ENCODE measurements at places on chromosomes 6 and 20.

- DNase-seq: no peak
These were observed 66.1 kb downstream of the SMLR1 start for GRCh38 chr6:130893277-130893676.

DNA sequence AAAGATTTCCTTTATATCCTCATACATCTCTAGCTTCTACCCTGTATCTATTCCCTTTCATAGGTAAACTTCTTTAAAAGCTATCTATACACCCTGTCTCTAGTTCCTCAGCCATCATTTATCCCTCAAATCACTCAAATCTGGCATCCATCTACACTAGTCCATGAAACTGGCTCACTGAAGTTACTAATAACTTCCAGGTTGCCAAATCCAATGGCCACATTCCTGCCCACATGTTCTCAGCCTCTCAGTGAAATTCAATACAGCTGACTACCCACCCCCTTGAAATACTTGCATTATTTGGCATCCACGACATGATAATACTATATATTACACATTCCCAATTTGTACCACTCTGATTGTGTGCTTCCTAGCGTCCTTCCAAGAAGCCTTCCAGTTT, 8.7 kb downstream of the REPS1 start:
- no peak for DNase-seq

DNA sequence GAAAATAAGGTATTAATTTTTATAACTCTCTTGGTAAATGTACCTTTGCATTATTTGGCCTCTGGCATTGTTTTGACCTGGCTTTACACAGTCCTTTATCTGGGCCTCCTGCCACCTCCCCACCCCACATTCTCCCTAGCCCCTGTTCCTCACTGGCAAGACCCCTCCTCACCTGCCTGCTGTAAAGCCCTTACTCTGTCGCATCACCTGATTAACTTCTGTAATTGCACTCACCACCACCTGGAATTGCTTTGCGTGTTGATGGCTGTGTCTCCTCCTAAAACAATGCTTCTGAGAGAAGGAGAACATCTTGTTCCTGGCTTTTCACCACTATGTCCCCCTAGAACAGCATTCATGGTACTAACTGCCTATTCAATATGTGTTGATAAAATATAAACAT, 24.8 kb downstream of the SNX9 start:
- DNase-seq: no peak

- DNase-seq: no peak
These were observed 1.3 kb downstream of the NUP153 start for GRCh38 chr6:17705428-17705777.

DNA sequence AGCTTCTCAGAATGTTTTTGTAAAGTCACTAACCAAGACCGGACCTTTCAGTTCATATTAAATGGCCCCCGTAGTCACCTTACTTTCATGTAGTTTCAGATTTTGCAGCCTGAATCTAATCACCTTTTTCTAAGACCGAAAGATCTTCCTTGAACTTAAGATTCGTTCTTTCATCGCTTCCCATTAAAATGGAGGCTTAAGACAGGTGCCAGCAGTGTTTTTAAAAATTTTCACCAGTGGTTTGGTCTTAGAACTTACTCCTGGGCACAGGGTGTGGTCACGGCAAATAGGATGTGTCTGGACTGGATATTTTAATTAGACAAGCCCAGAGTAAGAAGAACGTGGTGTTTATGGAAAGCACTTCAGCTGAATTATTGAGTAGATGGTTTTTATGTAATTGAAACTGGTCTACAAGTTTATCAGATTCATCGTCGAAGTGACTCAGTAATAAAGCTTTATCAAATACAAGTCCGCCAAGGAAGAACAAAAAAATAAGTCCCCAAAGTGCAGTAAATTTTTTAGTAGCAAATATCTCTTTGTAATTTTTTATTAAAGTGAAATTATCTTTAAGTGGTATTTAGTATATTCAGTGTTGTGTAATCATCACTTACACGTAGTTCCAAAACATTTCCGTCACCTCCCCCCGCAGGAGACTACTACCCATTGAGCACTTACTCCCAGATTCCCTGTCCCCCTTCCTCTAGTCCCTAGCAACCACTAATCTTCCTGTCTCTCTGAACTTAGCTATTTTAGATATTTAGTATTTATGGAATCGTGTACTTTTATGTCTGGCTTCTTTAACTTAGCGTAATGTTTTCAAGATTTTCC, 868 bp downstream of the SRSF3 start:
- no peak for DNase-seq

GRCh38 chr6:163814494-163815364, 400.2 kb downstream of the QKI start:
- DNase-seq: no peak

GRCh38 chr6:149248693-149249369, 68.7 kb upstream of the TAB2 start:
- DNase-seq: no peak

GRCh38 chr6:7518877-7519276, 22.6 kb upstream of the DSP start:
- DNase-seq: no peak

GRCh38 chr6:169923468-169924464, 172.3 kb downstream of the ERMARD start:
- DNase-seq: no peak

DNA sequence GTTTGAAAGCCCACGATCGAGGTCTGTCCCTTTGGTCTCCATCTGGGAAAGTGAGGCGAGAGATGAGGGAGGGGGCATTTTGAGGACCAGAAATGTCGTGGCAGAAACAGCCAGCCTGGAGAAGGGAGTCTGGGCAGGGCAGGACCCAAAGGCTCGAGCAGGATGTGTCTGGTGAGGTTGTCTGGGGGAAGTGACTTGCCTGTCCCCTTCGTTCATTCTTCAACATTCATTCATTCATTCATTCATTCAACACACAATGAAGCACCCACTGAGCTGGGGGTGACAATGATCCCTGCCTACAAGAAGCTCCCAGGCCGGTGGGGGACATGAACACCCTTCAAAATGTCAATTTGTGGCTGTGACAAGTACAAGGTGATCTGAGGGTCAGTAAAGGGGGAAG, 80.5 kb downstream of the CEBPB start:
- DNase-seq: no peak

GRCh38 chr6:158242071-158242606, 70.1 kb upstream of the TULP4 start:
- DNase-seq: no peak

DNA sequence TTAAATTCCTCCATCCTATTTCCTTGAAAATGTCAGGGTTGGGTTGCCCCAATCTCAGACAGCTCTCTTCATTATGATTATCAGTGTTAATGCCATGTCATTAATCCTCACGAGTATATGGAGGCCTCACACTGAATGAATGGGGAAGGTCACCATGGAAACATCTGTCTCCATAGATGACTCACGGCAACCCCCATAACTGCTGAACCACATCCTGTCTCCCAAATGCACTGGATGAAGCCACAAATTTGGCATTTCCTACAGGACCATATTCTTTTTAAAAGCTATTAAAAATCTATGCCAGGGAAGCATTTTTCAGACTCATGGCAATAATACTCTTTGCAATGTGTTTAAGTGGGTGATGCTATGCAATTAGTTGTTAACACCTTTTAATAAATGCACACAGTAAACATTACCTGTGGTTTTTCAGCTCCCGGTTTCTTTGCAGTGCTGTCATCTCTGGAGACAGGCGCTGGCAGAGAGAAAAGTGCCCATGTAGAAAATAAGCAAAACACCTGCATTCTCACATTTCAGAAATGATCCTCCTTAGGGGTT, 80.1 kb upstream of the PTPRK start:
- peak; percentile 26 for DNase-seq

DNA sequence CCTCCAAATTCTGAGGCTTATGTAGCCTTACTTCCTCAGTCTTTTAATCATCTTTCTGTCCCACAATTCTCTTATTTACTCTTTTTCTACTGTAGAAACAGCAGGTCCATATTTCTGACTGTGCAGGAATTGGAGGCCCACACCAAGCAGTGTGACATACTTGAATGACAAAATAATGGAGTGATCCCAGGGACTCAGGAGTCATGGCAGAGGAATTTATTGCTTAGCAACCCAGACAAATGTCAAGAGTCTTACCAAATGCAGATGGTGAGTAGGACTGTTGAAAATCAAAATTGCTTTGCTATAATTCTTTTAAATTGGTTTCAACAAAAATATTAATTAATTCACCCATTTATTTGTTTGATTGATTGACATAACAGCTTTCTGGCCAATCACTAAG, 59.9 kb downstream of the HTR1B start:
- no peak for DNase-seq

DNA sequence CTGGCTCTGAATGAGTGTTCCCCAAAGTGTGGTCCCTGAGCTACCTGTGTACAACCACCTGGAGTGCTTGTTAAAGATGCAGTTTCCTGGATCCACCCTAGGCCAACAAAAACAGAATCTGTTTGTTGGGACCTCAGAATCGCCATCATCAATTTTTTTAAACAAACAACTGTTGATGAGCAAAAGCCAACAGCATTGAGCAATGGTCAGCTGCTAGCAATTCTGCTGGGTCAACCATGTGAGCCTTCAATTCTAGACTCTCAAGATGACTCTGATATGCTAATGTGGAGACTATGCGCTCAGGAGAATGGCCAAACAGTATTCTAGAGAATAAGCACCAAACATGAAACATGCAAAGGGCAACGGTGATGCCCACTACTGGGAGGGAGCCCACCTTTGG, 64.4 kb upstream of the IYD start:
- DNase-seq: no peak

DNA sequence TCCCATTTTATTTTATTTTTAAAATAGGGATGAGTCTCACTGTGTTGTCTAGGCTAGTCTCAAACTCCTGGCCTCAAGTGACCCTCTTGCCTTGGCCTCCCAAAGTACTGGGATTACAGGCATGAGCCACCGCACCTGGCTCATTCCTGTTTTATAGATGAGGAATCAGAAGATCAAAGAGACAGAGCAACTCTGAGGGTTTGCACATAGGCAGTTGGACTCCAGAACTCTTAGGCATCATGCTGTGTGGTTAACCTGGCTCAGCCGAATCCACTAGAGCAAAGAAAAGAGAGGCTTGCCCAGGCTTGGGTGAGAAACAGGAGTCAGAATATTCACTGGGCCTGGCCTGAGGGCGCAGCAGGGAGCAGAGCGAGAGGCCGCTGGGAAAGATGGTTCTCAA, 9.4 kb downstream of the MYH7B start:
- no peak for DNase-seq

- no peak for DNase-seq
These were observed 44.6 kb downstream of the JPH2 start for GRCh38 chr20:44142413-44142812.

- no peak for DNase-seq
These were observed 32.8 kb downstream of the CYP21A2 start for GRCh38 chr6:32070814-32071543.

GRCh38 chr6:92715991-92716390, 703.4 kb downstream of the EPHA7 start:
- no peak for DNase-seq

GRCh38 chr20:63120808-63121090, 95.2 kb downstream of the YTHDF1 start:
- DNase-seq: no peak

GRCh38 chr20:13644010-13644409, 5.3 kb upstream of the TASP1 start:
- DNase-seq: no peak

DNA sequence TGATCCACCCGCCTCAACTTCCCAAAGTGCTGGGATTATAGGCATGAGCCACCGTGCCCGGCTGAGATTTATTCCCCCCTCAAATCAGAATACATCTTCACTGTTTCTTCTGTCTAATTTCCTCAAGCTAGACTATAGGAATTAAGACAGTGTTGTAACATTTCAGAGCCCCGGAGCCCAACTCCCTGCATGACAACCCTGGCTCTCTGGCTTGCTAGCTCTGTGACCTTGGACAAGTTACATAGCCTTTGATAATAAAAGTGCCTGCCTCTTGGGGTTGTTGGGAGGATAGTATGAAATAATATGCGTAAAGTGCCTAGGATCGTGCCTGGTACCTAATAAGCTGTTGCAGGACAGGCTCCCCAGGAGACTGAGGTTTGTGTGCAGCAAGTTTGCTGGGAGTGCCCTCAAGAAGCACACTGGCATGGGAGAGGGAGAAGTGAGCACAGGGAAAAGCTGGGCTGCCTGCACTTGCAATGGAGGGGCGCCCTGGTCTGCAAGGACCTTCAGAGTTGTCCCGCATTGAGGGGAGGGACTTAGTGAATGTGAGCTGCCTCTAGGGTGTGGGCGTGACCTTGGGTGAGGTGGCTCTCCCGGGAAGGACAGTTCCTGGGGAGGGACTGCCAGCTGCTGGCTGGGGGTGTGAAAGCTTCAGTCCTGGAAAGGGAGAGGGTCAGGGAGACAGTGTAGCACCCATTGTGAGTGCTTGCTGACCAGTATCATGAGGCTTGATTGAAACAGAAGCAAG, 43.4 kb downstream of the TAF8 start:
- no peak for DNase-seq

DNA sequence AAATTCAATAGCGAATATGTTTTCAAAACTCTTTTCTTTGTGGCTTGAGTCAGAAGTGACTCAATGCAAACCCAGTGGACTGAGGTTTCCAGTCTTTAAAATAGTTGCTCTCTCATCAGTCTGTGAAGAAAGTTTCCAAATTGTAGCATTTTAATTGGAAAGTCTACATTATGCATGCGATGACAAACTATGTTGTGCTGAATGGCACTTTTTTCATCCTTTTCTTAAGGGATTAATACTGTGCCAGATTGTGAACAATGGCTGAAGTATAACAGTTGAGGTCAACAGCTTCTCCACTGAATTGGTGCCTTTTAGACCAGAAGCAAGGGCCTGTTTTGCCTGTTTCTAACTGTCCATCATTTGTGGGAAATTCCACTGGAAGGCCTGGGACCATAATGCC, 377.1 kb downstream of the BTBD9 start:
- DNase-seq: no peak

GRCh38 chr6:53130569-53131290, 17.9 kb downstream of the GCM1 start:
- no peak for DNase-seq

DNA sequence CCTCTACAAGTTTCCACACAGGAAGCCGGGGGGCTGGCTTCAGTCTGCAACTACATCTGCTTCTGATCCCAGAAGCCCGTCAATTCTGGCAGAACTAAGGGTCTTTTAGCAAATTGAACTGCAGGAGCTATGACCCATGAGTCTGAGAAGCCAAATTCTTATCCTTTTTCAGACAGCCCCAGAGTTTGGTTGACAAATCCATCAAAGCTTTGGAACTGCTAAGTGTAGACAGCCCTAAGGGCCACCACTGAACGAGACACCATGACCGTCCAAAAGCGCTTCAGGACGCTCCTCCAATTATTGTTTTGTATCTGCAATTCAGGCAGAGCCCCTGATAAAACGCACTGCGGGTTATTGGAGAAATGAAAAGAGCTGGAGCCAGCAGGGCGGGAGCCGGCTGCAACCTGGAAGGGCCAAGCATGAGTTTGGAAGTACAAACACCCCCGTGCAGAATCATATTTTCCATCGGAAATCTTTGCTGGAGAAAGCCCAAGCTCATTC, 67.1 kb downstream of the GNAS-AS1 start:
- DNase-seq: no peak
